ENCODE measurements at places on chromosomes 7 and 10.

- DNase-seq = no peak
These were observed 156.1 kb downstream of the SEMA3E start for GRCh38 chr7:83492802-83493201.

GRCh38 chr10:3406556-3406955 is 234.0 kb upstream of the PITRM1 start:
- DNase-seq = no peak

GRCh38 chr10:83848677-83849076 is 290.6 kb upstream of the GHITM start:
- no peak for DNase-seq

GRCh38 chr7:154696556-154696955 is 306.4 kb downstream of the PAXIP1 start:
- DNase-seq = no peak

- DNase-seq = no peak
These were observed 101.2 kb downstream of the NRP1 start for GRCh38 chr10:33233221-33233620.

DNA sequence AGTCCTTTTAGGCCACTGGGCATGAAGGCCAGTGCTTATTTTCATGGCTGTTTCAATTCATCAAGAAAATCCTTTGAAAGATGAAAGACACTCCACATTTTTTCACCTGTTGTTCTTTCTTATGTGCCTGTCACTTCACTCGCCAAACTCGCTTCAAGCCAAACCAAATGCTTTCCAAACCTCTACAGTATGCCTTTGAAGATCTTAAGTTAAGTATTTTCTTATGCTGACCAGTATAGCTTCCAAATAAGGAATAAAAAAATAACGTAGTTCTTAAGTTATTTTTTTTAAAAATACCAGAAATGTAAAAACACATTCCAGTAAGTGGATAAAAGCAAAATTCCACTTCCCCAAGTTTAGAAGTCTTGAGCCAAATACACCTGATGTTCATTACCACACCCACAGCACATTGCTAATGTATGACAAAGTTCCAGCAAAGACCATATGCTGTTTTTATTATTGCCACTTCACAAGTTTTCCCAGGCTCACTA is 186.1 kb downstream of the MTERF1 start:
- peak; percentile 17 for DNase-seq

DNA sequence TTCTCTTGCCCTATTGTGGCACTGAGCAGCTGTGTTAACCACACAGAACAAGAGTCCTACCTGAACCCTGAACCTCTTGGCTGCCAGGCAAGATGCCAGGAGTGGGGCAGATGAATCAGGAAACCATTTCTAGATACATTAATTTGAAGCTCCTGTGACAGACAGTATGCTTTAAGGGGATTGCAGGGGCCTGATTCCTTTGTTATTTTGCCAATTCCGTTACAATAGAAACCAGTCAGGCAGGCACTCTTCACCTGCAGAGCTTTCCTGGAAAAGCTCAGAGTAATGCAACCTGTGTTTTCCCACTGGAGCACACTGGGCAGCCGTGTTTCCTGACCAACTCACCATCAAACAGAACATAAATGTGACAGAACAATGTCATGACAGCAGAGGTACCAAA is 233.1 kb downstream of the BMPER start:
- no peak for DNase-seq

DNA sequence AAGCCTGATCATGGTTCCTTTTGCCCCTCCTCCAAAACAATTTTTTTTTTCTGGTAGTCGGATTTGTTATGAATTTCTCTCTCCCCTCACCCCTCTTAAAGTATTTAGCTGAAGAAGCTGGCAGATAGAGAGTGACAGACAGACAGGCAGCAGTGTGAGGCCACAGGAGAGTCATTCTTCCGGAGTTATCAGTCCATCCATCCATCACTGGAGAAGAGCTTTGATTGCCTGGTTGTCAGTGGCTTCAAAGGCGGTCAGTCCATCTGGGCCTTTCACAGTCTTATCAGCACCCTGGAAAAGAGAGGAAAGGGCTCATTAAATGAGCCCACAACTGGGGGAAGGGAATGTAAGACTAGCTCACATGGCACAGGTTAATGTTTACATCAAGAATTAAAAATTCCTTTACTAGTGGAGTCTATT is 47.4 kb downstream of the MTPN start:
- DNase-seq = no peak

DNA sequence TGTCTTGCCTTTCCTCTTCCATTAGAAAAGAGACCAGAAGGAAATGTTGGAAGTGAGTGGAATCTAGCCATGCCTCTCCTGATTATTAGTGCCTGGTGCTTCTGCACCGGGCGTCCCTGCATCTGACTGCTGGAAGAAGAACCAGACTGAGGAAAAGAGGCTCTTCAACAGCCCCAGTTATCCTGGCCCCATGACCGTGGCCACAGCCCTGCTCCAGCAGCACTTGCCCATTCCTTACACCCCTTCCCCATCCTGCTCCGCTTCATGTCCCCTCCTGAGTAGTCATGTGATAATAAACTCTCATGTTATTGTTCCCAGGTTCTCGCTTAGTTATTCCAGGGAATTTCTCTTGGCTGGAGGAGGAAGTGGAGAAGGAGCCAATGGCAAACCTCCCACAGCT is 4.2 kb downstream of the TMEM176A start:
- DNase-seq = no peak

GRCh38 chr7:132495936-132496335 is 80.3 kb downstream of the PLXNA4 start:
- DNase-seq = no peak

GRCh38 chr7:157401567-157402387 is 65.0 kb downstream of the DNAJB6 start:
- DNase-seq = no peak

DNA sequence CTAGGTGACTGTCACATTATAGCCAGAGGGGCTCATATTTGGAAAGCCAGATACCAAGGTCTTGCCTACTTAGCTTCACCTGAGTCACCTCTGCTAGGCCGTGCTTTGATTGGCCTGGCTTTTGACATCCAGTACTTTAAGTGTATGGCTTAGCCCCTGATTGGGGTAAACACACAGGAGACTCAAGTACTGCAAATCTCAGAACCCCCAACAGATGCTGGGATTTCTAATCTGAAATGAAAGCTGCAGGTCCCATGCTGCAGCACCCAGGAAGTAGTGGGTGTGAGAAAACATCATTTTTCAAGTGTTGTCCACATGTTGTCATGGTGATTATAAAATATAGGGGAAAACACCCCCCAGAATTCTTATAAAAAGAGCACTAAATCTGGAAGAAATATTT is 76.2 kb downstream of the WIPF3 start:
- DNase-seq = no peak

DNA sequence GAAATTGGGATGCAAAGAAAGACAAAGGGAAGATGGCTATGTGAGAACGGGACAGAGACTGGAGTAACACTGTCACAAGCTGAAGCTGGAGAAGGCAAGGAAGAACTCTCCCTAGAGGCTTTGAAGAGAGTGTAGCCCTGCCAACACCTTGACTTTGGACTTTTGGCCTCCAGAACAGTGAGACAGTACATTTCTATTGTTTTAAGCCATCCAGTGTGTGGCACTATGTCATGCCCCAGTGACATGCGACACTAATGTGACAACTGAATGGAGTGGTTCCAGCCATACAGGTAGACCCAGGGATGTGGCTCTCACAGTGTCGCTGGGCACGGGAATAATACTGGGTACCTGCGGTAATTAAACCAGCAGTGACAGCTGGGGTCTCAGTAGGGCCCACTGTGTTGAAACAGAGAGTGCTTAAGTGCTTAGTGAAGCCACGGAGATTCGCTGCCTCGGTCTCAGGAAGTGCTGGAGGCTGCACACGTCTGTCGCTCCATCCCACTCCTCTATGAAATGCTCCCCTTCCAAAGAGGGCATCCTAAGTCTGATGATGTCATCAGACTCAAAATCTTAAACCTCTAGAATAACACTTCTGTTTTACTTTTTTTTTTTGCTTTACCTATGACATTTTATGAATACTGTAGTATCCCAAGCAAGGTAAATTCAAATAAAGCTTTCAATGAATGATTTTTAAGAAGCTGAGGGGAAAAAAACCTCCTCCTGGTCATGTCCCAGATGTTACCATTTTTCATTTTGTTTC is 154.6 kb upstream of the RHEB start:
- no peak for DNase-seq

GRCh38 chr10:625751-626711 is 63.4 kb downstream of the DIP2C start:
- DNase-seq = no peak

DNA sequence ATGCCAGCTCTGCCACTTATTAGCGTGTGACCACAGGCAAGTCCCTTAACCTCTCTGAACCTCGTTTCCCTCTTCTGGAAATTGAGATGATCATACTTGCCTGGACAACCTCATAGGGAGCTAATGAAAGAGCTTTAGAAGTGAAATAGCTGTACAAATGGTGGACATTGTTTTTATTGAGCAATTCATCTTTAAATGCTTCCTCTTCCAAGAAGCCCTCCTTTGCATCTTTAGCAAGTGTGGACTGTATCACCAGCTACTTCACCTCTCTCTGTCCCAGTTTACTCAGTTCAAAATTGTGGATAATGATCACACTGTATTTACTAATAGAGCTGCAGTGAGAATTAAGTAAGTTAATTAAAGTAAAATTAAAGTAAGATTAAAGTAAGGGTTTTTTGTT is 61.7 kb downstream of the CDH23 start:
- no peak for DNase-seq

GRCh38 chr10:98340261-98340939 is 72.4 kb upstream of the LOXL4 start:
- no peak for DNase-seq

DNA sequence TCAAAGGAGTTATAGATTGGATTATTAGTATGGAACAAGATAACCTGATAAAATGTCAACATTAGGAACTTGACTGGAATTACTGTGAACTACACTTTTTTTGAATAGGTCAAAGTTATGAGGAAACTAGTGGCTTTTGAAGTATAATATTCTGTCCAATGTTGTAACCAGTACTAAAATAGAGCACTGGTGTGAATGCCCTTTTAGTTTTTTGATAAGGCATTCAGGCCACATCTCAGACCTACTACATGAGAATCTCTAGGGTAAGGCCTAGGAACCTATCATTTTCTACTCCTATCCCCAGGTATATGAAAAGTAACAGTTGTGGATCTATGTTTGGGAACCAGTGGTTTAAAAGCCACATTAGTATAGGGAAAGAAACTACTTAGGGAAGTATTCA is 16.4 kb downstream of the KMT2E start:
- no peak for DNase-seq

- DNase-seq = no peak
These were observed 520.0 kb downstream of the CNTNAP2 start for GRCh38 chr7:146636581-146636980.

DNA sequence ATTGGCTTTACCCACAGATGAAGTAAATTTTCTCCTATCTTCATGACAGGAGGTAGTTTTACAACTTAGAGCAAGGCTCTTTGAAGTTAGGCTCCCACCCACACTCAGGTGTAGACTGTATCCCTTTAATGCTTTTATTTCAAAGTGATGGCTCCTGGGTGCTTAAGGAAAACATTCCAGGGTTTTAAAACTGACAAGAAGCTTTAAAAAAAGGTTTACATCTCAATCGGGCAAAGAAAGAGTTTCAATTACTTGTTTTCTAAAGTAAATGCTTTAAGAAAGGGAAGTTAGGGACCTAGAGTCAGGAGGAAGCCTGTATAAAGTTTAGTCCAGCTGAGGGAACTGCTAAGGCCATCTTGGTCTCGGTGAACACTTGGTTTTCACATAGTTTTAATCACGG is 1153.8 kb upstream of the C7orf33 start:
- no peak for DNase-seq

DNA sequence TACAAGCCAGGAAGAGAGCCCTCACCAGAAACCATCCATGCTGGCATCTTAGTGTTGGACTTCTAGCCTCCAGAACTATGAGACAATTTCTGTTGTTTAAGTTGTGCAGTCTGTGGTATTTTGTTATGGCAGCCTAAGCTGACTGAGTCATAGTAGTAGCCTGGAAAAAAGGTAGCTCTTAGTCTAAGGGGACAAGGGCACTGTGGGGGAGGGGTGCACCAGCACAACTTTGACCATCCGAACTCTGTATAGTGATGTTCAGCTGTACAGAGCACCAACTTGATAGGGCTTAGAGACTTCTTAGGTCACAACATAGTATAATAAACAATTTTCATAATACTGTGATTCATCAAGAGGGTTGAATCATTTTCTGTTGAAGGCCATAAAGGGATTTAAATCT is 14.3 kb downstream of the EIF4EBP2 start:
- DNase-seq = no peak

DNA sequence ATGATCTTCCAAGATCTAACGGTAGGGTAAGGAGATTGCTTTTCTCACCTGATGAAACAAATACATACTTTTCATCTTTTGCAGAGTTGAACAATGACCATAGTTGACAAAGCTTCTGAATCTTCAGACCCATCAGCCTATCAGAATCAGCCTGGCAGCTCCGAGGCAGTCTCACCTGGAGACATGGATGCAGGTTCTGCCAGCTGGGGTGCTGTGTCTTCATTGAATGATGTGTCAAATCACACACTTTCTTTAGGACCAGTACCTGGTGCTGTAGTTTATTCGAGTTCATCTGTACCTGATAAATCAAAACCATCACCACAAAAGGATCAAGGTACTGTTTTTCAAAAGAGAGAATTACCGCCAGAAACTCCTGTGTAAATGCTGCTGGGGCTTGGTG is 79.9 kb downstream of the ANKRD61 start:
- no peak for DNase-seq

GRCh38 chr10:62903828-62904227 is 87.7 kb upstream of the EGR2 start:
- DNase-seq = no peak

GRCh38 chr10:73205890-73206289 is 38.0 kb downstream of the FAM149B1 start:
- no peak for DNase-seq

DNA sequence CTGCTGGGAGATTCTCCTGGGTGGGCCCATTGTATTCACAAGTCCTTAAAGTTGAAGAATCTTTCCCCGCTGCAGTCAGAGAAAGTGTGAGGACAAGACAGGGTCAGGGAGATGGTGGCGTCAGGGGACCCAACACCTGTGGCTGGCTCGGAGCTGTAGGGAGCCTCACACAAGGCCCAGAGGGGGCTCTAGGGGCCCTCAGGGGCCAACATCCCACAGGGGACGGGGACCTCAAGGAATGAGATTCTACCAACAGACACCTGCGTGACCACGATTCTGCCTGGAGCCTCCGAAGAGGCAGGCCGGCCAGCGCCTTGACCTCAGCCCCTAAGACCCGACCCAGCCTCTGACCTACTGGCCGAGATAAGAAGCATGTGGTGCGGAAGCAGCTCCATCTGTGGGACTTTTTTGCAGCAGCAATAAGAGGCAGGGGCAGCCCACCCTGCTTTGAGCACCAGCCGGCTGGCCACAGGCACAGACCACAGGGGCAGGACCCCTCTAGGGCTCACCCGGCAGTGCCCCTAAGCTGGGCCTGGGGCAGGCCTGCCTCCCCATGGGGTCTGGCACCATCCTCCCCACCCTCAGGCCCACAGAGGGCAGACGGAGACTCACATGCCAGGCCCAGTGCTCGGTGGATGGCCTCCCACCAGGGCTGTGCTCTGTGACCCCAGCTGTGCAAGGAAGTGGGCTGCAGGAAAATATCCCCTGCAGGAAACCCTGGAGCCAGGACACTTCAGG is 13.2 kb downstream of the RASGEF1A start:
- no peak for DNase-seq

Measured in fibroblast of skin of left quadriceps (primary cell).